Left ventricle myocardium superior (tissue), 1 donor: ENCODE measurements at places on chromosomes 5 and 9. TPM values are rescaled to one million over a fixed set of nuclear protein-coding genes. Genes with fewer than 3 reads are reported as not detected.

The PCDHGB2 gene
- total RNA-seq, result 8.7 TPM

GRCh38 chr9:131773911-131774379 is 34.1 kb upstream of the RAPGEF1 start:
- peak; percentile 35 for DNase-seq

- no peak for DNase-seq
Measured at GRCh38 chr5:107515521-107516080, 155.1 kb downstream of the EFNA5 start.

GRCh38 chr5:160799184-160799583 is 52.8 kb downstream of the ATP10B start:
- no peak for DNase-seq

DNA sequence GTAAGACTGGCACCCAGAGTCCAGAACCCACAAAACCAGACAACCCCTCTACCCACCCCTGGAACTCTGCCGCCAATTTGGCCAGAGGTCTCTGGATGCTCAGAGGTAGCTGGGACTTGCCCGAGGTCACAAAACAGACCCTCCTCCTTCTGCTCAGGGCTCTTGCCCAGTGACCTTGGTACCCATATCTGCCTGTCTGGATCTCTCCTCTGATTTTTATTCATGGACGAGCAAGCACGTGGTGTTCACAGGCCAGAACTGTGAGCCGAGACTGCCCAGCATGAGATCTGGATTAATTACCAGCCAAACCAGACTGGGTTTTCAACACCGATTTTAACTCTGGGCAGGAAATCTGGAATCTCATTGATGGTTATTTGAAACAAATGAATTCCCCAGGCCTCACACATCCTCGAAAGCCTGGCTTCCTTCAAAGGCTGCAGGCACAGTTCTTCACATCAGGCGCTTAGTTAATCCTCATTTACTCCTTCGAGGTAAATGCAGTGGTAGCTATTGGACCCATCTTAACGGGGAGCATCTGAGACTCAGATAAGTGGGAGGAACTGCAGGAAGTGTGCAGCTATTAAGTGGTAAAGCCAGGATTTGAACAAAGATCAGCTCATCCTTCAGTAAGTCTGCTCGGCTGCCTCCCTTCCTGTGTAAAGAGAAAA is 21.4 kb downstream of the COL27A1 start:
- no peak for DNase-seq

GRCh38 chr9:13962006-13962405 is 351.9 kb downstream of the NFIB start:
- peak; percentile 39 for DNase-seq
